ENCODE measurements at places on chromosomes 6 and 20.

- no peak for DNase-seq
Measured at GRCh38 chr6:107215334-107215733, 100.0 kb upstream of the BEND3 start.

GRCh38 chr6:52233975-52234823, 10.1 kb downstream of the IL17F start:
- DNase-seq, result peak; percentile 31

GRCh38 chr6:80174900-80175572, 68.6 kb downstream of the BCKDHB start:
- peak; percentile 89 for DNase-seq

DNA sequence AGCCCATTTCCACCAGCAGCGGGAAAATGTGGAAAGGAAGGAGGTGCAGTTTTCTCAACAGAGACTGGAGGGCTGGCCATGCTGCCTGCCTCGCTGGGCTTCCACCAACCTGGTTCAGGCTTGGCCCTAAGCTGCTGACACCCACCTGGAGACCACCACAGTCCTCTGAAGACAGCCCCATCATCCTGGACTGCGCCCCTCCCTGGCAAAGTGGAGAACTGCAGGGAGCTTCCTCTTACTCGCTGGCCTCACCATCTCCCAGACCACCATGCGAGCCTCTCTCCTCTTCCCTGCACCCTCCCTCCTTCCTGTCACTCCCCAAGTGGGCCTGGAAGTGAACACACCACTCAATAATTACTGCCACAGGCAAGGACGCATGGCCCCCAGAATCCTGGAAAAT, 71.5 kb downstream of the PSMG4 start:
- no peak for DNase-seq

- DNase-seq, result no peak
Measured at GRCh38 chr6:10237298-10238038, 177.4 kb downstream of the TFAP2A start.

DNA sequence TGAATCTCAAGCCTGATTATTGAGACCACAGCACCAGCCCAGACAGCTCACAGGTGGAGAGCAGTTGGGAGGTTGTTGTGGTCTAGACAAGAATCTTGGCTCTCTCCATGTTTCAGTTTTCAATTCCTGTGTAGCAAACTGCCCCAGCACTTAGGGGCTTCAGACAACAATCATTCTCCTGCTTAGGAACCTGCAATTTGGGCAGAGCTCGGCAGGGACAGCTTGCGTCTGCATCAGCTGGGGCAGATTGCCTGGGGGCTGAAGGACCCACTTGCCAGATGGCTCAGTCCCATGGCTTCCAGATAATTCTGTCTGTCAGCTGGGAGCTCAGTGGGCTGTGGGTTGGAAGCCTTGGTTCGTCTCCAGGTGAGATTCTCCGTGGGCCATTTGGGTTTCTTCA, 6.9 kb downstream of the TGM6 start:
- DNase-seq, result no peak

GRCh38 chr6:133641104-133641503, 247.8 kb upstream of the TCF21 start:
- no peak for DNase-seq

GRCh38 chr6:128521282-128521632, 858 bp upstream of the PTPRK start:
- DNase-seq, result no peak

DNA sequence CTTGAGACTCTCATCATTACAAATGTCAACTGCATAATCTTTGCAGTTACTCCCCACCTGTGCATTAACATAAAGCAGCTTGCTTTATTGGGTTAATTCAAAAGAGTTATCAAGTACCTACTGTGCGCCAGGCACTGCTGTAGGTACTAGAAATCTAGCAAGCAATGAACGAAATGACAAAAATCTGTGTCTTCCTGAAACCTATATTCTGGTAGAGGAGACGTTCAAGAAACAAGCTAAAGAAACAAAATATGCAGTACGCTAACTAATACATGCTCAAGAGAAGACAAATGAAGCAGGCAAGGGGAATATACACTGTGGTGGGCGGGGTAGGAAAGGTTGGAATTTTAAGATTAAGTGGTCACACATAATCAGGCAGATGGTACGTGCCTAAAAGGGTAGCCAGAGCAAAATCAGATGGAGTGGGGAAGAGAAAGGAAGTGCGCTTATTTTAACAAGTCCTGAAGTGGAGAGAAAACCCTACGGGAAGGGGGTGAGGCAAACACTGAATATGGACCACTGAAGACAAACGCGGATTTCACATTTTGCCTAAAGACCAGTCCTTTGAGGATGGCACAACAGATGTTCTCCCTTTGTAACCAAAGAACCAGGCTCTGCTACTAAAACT, 1.2 kb downstream of the ELOVL2 start:
- no peak for DNase-seq

GRCh38 chr6:155319902-155320301, 5.6 kb upstream of the TFB1M start:
- peak; percentile 41 for DNase-seq

DNA sequence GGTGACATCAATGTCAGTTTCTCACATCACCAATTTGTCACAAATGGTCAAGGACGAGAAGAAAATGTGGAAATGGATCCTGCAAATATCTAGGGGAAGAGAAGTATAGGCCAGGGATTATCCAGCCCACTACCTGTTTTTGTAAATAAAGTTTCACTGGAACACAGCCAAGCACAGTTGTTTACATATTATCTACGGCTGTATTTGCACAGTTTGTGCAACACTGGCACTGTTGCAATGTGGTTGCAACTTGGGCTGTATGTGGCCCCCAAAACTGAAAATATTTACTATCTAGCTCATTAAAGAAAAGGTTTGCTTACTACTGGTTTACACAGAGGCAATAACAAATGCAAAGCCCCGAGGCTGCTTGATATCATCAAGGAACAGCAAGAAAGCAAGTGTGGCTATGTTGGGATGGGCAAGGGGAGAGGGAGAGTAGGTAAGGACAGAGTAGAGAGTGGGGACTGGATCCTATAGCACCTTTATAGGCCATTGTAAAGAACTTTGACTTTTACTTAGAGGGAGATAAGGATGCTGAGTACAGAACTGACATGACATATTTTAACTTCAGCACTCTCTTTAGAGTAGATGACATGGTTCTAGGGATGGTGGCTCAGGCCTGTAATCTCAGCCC, 11.8 kb upstream of the STXBP5 start:
- no peak for DNase-seq

- DNase-seq, result no peak
Measured at GRCh38 chr6:157761926-157762325, 61.1 kb upstream of the SNX9 start.

- DNase-seq, result no peak
Measured at GRCh38 chr6:142518761-142519160, 217.0 kb downstream of the ADGRG6 start.

GRCh38 chr20:36792422-36792821, 18.9 kb upstream of the DSN1 start:
- peak; percentile 22 for DNase-seq

Data from AML-193 (cell line).